ENCODE measurements at places on chromosomes 13 and 19.

DNA sequence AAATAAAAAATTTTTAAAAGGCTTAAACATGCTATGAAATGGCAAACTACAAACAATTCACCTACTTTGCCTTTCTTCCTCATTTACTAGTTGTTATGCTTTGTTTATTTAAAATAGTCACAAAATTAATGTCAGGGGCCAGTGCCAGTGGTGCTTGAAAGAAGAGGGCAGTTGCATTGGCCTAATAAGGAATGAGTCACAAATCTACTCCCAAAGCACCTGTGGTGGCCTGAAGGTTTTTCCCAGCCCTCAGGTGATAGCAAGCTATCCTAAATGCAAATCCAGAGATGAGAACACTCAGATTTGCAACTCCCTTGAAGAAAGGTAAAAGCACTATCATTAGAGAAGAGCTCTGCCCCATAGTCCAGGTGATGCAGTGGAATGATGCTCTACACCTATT lies 103.6 kb downstream of the MBNL2 start:
- DNase-seq: no peak

DNA sequence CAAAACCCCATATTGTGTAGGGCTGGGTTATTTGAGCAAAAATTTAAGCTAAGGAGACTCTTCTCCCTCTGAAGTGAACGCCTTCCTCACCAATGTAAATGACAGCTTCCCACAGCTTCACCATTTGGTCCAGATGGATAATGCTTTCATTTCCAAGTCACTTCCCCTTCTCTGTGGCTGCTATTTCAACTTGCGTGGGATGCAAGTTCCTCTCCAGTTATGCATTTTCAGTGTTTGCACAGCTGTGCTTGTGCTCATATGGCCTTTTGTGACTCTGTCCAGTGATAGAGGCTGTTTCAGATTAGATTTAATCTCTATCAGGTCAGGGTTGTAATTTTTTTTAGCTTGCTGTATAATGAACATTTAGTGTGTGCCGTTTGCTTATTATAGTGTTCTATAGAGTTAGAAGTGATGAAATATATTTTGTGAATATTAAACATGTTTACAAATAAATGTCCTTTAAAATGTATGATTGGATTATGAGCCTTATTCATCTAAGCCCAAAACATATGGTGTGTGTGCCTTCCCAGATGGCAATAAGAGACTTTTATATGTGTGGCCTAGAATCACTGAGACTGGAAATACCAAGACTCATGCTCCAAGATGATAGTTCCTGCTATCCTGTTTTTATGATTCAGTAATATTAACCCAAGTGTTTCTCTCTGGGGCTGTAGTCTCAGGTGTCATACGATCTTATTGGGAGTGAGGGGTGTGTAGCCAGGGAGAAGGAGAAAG lies 86.6 kb downstream of the TNFRSF19 start:
- DNase-seq: no peak

GRCh38 chr19:3440082-3440481 lies 40.2 kb downstream of the SMIM24 start:
- DNase-seq: peak; percentile 76

- DNase-seq: no peak
These were observed 435.8 kb downstream of the HS6ST3 start for GRCh38 chr13:96525715-96526114.

- DNase-seq: no peak
These were observed 9.0 kb downstream of the BLOC1S3 start for GRCh38 chr19:45187421-45188100.

DNA sequence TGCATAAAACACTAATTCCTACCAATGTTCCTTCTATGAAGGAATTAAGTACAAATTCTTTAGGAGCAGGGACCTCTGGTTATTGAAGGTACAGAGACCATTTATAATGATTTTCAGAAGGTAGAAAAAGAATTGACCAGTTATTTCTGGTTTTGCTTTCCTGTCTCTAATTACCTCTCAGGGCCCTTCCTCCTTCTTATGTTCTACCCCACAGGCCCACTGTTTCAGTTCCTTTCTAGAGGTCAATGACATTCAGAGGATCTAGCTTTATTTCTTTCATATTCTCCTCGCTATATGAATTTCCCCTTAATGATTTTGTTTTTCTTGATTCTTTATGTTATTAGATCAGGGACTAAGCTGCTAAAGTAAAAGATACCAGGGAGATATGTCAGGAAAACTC lies 345.0 kb upstream of the SPRY2 start:
- DNase-seq: no peak

DNA sequence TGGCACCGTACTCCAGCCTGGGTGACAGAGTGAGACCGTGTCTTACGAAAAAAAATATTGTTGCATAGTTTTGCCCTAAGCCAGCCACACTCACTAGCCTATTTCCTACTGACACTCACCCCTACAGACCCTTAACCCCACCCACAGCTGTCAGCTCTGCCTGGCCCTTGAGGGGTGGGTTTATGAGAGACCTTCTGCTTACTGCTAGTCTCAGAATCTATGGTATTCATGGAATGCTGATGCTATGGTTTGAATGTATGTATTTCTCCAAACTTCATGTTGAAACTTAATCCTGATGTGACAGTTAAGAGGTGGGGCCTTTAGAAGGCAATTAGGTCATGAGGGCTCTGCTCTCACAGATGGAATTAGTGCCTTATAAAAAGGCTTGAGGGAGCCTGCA lies 79.2 kb upstream of the LRCH1 start:
- no peak for DNase-seq

- peak; percentile 52 for DNase-seq
These were observed 3.7 kb upstream of the ZNF329 start for GRCh38 chr19:58154287-58154678.

DNA sequence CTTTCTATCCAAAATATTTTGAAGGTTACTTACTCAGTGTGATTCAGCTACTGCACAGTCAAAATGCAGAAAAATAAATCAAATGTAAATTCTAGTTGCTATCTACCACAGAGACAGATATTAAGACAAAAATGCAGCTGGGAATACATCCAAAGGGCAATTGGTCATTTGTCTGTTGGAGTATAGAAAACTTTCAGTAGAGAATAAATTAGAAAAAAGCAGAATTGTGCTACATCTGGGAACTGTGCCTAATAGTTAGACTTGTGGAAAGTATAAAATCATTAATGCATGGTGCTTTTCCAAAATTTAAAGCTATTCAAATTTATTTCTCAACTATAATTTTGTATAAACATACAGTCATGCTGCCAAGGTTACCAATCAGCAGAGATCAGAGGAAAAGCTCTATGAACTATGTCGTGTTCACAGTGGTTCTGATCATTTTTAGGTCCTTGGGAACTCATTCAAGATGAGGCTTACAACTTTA lies 1635.8 kb downstream of the PCDH9 start:
- DNase-seq: no peak

DNA sequence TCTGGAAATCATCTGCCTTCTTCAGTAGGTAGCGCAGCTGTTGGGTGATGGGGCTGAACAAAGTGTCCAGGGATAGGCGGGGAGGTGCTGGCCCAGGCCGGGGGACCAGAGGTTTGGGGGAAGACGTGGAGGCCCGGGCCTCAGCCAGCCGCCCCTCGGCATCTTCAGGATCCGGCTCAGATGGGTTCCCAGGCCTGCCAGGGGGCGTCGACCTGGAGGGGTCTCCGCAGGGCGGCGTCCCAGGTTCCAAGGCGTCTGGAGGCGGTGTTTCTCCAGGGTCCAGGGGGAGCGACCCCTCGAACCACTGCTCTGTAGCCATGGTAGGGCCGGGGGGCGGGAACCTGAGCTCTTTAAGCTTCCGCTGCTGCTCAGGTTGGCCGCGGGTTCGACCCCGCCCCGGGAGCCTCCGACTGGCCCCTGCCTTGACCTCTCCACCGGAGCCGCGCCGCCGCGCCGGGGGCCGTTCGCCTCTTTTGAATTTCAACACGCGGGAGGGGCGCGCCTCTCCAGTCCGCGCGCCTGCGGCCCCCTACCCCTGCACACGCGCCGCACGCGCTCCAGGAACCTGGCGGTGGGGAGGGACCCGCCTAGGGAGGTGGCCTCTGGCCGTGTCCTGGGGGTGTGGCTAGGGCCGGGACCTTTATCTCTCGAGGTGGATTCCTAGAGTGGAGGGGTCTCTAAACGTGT lies at the start of gene C19orf67:
Gene C19orf67, minus strand, starts transcription at position 475 of the 687 bp plus-strand sequence. Its CDS starts 156 bp downstream, at position 319.
- DNase-seq: no peak

DNA sequence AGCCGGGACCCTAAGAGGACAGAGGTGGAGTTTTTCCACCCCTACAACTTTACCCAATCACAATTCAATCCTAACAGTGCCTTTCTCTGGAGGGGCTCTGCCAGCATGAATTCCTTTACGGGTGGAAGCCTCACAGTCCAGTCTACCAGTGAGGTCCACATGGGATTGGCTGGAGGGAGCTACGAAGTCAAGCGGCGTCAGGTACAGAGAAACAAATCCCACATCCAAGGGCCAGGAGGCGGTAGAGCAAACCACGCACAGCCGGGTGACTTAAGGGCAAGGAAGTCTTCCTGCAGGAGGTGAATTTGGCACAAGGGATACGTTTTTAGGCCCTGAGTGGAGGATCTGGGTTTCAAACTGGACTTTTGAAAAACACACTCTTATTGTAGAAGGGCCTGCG lies 199.6 kb downstream of the UQCRFS1 start:
- DNase-seq: no peak

DNA sequence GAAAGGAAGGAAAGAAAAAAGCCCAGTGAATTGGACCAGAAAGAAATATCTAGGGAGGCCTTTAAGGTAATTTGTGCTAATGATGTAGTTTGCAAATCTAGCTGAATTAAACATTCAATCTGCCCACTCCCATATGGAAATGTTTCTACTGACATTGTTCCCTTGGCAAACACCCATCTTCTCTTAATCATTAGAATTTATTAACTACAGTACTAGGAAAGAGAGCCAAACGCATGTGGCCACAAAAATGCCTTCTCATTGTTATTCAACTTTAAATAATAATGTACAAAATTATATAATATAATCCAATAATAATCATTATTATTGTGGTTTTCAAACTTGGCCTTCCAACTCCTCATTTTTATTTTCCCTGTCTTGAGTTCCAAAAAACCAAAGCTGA lies 234.7 kb downstream of the NHLRC3 start:
- no peak for DNase-seq

GRCh38 chr13:66214467-66214866 lies 1015.7 kb downstream of the PCDH9 start:
- DNase-seq: no peak

DNA sequence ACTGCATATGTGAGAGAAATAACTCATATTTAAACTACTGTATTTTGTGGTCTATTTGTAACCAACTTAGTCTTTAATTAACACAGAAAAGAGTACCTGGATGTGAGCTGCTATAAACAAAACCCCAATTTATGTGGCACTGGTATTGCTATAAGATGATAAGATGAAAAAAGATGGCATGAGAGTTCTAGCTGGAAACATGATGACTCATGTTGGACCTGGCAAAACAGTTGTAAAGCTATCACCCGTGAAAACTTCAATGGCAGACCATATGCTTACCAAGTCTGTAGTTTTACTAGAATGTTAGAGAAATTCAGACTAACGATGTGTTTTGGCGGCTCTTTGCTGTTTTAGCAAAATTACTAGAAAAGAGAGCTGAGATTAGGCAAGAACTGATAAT lies 69.6 kb upstream of the PCDH9 start:
- DNase-seq: no peak

- DNase-seq: no peak
These were observed 4.9 kb downstream of the DIRAS1 start for GRCh38 chr19:2716275-2716650.

GRCh38 chr19:56608274-56608964 lies 13.3 kb downstream of the ZNF71 start:
- no peak for DNase-seq

Measured in mucosa of descending colon (tissue), 3 donors.